ENCODE measurements at places on chromosomes 6 and 20.

- no peak for DNase-seq
Measured at GRCh38 chr6:55047451-55048044, 126.8 kb upstream of the HCRTR2 start.

DNA sequence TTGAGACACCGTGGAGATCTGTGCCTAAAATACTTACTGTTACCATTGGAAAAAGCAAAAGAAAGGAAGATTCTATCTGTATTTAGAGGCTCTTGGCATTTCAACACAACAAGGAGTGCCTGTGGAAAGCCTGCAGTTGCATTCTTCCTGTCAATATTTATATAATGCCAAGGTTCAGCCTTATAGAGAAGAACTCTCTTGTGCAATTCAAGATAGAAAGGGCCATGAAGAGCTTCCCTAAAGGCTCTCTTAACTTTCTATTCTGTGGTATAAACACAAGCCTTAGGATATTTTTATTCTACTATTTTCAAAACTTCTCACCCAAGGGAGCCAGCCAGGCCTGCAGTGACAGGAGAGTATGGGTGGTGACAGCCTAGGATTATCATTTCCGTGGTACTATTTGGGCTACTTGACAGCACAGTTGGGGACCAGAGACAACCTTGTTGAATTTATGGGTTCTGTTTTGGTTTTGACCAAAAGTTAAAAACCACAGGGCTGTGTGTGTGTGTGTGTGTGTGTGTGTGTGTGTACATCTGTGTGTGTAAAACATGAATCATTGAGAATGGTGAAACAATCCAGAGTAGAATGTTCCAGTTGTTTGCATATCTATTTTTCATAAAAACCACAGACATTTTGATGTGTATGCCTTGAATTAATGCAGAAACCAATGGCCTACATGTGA is 700.9 kb upstream of the SLC35B3 start:
- no peak for DNase-seq

DNA sequence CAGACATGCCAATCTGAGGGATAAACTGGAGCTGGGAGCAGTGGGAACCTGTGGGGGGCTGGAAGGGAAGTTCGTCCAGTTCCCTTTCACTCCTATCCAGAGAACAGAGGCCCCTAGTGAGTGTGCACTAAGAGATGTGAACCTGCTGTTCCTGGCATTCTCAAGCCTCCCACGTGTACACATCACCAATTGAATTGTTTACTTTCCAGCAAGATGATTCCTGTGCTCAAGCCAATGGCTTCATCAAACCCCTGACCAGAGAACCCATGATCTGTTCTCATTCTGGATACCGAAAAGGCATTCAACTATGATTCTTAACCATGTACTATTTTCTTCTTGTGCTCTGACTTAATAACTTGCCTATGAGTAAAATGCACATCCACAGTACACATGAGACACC is 10.2 kb upstream of the SLC22A3 start:
- DNase-seq = no peak

DNA sequence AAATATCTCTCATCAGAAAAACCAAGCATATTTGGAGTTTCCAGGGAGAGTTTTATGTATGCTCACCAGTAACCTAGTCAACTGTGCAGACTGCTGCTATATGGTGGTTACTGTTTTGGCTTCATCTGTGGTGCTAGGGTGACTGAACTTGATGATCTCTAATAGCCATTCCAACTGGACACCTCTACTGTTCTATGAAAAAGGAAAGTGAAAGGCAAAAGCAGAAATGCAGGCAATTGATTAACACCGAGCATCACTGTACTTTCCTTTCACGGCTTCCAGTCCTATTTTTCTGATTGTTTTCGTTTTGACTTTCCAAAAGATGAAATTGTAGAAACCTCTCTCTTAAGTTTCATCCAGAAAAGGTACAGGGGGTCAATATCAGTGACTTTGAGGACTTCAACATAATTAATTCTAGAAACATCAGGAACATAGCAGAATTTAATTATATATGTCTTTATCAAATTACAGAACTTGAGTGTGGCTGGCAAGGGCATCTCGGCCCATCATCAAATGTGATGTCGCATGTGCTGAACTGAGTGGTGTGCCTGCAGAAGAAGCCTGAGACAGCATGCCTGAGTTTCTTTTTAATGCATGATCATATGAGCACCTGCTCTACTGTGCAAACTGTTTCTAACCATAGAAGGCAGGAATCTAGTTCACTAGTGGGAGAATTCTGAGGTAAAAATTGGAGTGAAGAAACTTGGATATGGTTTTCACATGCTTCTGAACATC is 464.3 kb upstream of the FLRT3 start:
- no peak for DNase-seq

DNA sequence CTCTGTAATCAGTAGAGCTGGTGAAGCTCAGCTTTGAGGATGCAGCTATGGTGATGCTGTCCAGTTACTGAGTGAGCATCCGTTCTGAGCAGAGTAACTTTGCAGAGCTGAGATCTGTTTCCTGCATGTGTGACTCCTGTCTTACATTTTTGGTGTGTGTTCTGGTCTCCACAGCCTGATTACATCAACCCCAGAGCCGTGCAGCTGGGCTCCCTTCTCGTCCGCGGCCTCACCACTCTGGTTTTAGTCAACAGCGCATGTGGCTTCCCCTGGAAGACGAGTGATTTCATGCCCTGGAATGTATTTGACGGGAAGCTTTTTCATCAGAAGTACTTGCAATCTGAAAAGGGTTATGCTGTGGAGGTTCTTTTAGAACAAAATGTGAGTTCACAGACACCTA is 81.6 kb downstream of the FAM120B start:
- DNase-seq = peak; percentile 27

DNA sequence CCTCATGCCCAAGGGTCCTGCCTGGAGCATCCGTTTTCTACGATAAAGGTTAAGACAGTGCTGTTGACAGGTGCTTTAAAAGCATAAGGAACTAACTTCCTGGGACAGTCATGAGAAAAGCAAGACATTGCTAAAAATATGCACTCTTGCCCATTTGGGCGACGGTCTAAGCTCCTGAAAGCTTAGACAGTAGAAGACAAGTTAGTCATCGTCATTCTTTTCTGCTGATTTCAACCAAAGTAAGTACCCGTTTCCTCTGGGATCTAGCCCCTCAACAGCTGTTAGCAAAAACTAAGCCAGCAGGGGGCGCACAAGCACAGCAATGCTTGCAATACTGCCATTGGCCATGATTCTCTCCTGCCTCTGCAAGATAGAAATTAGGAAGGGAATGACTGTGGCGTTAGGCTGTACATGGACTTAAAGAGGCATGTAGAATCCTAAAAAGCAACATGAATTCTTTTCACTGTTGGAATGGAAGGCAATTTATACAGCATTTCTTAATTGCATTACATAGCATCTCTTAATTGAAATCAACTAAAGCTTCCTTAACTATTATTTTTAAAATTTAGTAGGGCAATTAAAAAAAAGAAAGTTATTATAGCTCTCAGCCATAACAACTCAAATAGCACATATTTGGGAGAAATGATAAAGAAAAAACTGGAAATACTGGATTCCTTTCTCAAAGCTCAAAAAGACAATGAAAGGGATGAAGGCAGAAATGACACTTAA is 147.8 kb upstream of the RALGAPA2 start:
- peak; percentile 70 for DNase-seq

GRCh38 chr6:1200409-1201101 is 111.3 kb upstream of the FOXQ1 start:
- DNase-seq = peak; percentile 5

DNA sequence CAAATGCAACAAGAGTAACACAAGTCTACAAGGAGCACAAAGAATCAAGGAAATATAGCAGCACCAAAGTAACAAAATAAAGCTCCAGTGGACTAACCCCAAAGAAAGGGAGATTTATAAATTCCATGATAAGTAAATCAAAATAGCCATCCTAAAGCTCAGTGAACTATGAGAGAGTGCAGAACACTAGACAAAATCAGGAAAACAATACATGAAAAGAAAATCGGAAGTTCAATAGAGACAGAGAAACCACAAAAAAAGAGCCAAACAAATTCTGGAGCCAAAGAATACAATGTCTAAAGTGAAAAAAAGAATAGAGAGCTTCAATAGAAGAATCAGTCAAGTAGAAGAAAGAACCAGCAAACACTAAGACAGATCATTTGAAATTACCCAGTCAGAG is 247.3 kb upstream of the TENT5A start:
- DNase-seq = peak; percentile 73

GRCh38 chr6:170075659-170076223 is 215.1 kb downstream of the DLL1 start:
- no peak for DNase-seq

DNA sequence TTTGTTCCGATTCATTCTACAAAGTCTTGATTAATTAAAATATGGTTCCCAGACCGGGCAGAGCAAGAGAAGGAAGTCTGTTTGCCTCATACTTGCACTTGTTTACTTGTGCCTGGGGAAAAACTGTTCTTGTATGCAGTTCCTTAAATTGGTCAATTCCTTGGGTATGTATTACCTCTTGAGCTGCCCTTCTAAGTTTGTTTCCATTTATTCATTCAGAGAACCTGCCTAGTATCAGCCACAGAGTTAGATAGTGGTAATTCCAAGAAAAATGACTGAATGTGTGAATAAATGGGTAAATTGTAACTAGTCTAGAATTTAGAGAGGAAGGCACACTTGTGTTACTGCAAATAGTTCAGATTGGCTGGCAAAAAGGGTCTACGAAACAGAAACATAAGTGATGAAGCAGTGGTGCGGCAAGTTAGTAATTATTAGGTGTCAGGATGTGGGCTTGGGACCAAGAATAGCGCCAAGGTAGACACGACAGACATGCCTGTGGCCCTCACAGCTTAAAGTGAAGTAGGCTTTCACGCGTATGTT is 525 bp upstream of the MAK start:
- no peak for DNase-seq

GRCh38 chr20:57450419-57450818 is 59.2 kb downstream of the RBM38 start:
- no peak for DNase-seq

- peak; percentile 10 for DNase-seq
Measured at GRCh38 chr20:16929756-16930155, 181.6 kb downstream of the OTOR start.

DNA sequence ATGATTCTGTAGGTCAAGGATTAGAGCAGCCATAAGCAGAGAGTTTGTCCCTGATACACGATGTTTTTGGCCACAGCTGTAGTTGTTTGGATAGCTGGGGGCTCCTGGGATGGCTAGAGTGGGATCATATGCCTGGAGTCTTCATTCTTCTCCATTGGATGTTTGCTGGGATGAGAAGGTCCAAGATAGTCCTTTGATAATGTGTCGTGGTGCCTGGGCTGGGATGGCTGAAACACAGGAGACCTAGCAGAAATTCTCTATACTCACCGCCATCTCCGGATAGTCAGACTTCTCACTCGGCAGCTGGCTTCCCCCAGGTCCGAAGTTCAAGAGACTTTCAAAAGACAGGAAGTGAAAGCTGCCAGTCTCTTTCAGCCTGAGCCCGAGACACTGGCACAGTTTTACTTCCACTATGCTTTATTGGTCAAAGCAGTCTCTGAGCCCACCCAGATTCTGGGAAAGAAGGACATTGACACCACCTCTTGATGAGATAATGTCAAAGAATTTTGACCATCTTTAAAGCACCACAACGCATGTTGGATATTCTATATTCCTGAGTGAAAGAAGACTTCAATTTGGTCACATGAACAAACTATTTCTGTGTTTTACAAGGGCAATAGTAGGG is 16.0 kb downstream of the MARCKS start:
- no peak for DNase-seq

- no peak for DNase-seq
Measured at GRCh38 chr20:1275919-1276318, 9.8 kb downstream of the SNPH start.

GRCh38 chr6:122098201-122098678 is 301.2 kb upstream of the HSF2 start:
- no peak for DNase-seq
